Pulmonary artery endothelial cell (primary cell): ENCODE measurements at places on chromosomes 7 and 10. TPM values are rescaled to one million over a fixed set of nuclear protein-coding genes. Genes with fewer than 3 reads are reported as not detected.
A peak's percentile ranks its signal among the peaks of the same experiment; 100 is the strongest.

DNA sequence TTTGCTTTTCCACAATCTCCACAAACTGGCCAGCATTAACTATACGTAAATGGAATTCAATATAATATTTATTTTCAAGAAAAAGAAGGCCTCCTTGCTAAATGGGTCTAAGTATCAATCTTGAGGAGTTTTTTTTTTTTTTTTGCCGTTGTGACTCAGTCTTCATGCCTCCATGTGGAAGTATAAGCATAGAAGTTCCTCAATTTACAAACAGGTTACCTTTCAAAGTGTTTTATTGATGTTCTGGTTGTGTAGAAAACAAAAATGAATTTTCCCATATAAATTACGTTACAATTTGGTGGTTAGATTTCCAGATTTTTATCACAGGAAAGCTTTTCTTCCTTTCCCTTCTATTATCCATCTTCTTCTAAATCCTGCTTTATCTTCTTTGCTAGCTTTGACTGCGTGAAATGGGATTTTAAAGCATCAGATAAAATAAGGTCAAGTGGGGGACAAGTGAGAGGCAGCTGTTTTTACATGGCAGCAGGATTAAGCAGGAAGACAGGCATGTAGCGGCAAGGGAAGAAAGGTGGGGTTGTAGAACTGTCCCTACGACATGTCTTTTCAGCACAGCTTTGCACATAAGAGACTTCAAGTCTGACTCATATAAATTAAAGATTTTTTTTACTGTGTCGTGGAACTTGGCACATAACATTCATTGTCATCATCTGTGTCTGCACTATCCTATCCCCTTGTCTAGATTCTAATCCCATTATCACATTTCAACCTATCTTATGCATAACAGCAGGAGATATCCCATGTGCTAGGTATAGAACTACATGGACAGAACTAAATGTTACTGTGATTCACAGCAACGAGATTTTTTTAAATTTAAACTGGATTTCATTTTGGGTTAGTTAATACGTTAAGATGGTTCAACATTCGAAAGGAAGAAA is 135.3 kb upstream of the FAM3C start:
- DNase-seq = no peak

- no peak for DNase-seq
Measured at GRCh38 chr7:157487046-157487770, 150.4 kb downstream of the DNAJB6 start.

DNA sequence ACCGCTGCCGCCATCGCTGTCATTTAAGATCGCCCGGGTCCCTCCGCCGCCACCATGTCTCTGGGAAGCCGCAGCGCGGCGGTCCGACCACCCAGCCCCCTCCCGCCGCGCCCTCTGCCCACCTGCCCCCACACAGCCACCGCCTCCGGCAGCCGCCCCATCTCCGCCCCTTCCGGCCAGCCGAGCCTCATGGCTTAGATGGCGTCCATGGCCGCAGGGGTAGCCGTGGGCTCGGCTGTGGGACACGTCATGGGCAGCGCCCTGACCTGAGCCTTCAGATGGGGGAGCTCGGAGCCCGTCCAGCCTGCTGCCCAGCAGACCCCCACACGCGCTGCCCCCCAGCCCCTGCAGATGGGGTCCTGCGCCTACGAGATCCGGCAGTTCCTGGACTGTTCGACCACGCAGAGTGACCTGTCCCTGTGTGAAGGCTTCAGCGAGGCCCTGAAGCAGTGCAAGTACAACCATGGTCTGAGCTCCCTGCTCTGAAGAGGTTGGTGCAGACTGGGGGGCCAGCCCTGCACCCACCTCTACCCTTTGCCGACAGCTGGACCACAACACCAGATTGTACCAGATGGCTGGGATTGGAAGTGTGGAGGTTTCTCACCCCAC is 38.0 kb upstream of the TARP start:
- DNase-seq = no peak

DNA sequence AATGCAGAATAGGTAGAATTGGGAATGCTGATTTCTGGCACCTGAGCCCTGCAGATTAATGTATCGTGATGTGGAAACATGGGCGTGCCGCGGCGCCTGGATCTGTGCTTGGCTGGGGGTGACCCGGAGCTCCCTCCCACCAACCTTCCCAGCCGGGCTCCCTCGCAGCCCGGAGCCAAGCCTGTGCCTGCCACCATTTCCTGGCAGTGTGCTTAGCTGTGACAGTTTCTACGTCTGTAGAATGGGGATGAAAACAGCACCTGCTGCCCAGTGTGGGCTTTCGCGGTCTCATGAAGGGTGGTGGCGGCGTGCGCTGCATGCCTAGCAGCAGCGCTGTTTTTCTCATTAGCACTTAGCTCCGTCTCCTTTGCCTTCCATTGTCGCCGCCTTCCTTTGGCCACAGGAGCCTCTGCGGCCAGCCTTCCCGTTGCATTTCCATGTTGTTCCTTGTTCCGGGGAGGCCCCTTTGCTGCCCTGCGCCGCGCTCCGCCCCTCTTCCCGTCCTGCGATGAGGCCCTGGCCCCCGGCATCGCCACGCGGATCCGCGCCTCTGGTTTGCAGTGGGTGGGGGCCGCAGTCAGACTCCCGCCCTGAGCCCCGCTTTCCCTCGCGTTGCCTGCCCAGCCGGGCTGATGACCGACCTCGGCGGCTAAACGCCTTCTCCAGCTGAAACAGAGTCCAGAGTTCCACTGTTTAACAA is 84.2 kb downstream of the CUL1 start:
- no peak for DNase-seq

- DNase-seq = no peak
Measured at GRCh38 chr7:49174396-49174795, 250.0 kb downstream of the CDC14C start.

GRCh38 chr10:123148414-123149161 is 652 bp downstream of the HMX2 start:
- DNase-seq = no peak

- DNase-seq = no peak
Measured at GRCh38 chr10:124579011-124579399, 117.4 kb downstream of the LHPP start.

DNA sequence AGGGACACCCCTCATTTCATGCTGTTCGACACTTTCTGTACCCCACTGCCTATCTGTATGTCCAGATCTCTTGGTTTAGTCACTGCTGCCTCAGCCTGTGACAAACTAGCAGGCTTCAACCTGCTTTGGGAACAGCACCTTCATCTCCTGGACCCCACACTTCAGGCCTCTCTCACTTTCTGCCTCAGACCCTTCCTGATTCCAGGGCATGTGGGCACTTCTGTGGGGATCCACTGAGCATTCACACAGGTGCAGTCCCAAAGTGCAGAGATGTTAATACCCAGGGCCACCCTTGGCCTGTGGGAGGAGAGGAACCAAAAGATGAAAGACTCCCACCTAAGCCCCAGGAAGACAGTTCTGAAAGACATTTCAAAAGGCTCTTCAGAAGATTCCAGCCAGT is 29.4 kb upstream of the C10orf71 start:
- DNase-seq = no peak

- no peak for DNase-seq
Measured at GRCh38 chr7:129772646-129773280, 161.2 kb downstream of the NRF1 start.

- DNase-seq = no peak
Measured at GRCh38 chr10:84156768-84157167, 16.8 kb upstream of the GPR15LG start.

GRCh38 chr7:123649964-123650363 is 5.7 kb upstream of the LMOD2 start:
- no peak for DNase-seq

DNA sequence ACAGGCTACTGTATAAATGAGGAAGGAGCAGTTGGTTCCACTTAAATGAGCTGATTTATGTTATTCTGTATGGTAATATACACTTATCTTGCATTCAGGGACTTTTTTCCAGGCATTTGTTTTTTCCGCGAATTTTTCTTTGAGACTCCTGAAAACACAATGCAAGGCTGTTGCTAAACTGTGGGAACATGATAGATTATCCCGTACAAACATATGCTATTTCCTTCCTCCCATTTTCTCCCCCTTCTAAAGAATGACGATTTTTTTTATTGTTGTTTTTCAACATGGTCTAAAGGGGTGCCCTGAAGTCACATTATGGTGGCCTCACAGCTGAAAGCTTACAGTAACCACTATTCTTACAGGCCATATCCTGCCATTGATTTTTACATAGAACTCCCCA is 523.9 kb upstream of the NRP1 start:
- DNase-seq = peak; percentile 35

GRCh38 chr7:90404777-90405176 is 1.5 kb downstream of the CLDN12 start:
- no peak for DNase-seq

- no peak for DNase-seq
Measured at GRCh38 chr7:30511494-30511893, 6.9 kb upstream of the GGCT start.

- no peak for DNase-seq
Measured at GRCh38 chr10:86795353-86795752, 38.9 kb downstream of the BMPR1A start.

DNA sequence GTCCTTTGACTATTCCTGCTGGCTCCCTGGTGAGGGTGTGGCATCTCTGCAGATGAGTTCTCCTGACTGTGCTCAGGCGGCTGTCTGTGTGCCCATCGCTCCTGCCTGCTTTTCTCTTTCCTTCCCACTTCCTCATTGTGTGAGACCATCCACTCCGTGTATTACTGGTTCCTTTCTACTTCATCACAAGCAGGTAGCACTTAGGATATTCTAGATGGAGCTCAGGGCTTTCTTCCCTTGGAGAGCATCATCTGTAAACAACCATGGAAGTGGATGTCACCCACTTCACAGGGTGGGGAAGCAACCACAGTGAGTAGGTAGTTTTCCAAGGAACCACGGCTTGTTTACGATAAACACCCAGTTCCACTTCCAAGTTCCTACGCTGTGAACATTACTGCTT is 15.7 kb downstream of the DNAJB6 start:
- no peak for DNase-seq

DNA sequence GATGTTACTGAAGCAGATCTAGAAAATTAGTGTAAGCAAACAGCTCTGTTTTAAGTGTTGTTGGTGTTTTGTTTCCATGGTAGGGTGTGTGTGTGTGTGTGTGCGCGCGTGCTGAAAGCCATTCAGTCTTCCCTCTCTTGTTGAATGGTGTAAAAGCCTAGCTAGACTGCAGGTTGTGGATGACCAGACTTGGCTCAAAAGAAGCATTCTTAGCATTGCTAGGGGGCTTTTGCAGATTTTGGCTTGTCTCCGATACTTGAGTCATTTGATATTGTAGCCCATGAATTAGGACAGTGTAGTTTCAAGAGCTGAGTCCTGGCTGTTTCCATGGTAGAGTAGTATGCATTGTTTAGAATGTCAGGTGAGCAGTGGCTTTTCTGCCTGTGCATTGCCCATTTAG is 99.1 kb downstream of the SND1 start:
- DNase-seq = no peak

- no peak for DNase-seq
Measured at GRCh38 chr7:97094284-97094930, 23.1 kb upstream of the SDHAF3 start.

GRCh38 chr10:8013006-8013405 is 41.5 kb upstream of the GATA3 start:
- DNase-seq = no peak

GRCh38 chr10:124734311-124735166 is 9.6 kb downstream of the FAM53B start:
- no peak for DNase-seq

DNA sequence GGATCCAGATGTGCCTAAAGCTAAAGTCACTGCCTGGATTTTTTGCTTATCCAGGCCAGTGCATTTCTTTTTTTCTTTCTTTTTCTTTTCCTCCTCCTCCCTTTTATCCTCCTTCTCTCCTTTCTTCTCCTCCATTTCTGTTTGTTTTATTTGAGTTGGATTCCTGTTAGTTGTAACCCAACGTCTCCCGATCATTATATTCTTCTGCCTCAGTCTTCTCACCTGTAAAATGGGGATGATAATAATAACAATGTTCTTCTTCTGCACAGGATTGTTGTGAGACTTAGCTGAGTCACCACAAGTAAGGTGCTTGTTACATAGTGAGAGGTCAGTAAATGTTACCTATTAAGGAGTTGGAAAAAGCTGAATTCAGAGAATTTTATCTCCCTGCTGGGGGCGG is 13.7 kb upstream of the FFAR4 start:
- DNase-seq = no peak

DNA sequence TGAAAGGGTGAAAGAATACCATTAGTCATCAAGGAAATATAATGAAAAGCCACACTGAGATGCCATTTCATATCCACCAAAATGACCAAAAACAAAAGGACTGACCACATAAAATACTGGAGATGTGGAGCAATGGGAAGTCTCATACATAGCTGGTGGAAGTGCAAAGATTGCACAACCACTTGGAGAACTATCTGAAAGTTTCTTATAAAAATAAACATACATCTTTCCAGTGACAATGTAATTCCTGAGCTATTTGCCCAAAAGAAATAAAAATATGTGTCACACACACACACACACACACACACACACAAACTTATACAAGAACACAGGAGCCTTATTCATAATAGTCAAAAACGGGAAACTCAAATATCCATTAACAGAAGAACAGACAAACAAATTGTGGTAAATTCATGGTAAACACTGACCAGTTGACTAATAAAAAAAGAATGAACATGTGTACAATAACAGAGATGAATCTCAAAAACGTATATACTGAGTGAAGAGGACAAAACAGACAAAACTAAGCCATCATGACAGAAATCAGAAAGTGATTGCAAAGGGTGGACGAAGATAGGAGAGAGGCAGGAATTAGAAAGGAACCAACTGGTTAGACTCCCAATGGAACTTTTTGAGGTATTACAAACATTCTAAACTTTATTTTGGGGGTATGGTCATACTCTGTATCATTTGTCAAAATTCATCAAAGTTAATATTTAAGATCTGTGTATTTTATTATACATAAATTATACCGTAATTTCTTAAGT is 21.5 kb downstream of the WASL start:
- no peak for DNase-seq

DNA sequence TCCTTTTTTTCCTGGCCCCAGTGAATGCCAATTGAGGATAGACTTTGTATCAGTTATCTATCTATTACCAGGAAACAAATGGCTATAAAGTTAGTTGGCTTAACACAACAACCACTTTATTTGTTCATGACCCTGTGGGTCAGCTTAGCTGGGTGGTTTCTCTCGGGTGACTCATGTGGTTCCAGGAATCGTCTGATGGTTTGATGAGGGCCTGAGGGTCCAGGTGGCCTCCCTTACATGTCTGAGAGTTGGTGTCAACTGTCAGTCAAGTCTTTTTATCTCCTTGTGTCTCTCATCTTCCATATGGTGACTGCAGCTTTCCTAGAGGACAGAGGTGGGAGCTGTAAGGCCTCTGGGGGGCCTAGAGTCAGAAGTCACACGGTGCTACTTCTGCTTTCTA is 15.3 kb upstream of the MAPK8 start:
- no peak for DNase-seq

HTR5A gene
- total RNA-seq = not detected in 2 replicates

MACROH2A2 gene
- 0.59 and 1.0 TPM in 2 replicates for total RNA-seq

VPS37D gene
- 2.5 and 4.3 TPM in 2 replicates for total RNA-seq

CTNNA3 gene
- not detected in 2 replicates for total RNA-seq

FRMD4A gene
- 80.0 and 95.3 TPM in 2 replicates for total RNA-seq

GJD4 gene
- total RNA-seq = not detected in 2 replicates

CYP3A5 gene
- total RNA-seq = not detected in 2 replicates

ARHGAP22 gene
- 86.3 and 86.9 TPM in 2 replicates for total RNA-seq

NPSR1 gene
- not detected in 2 replicates for total RNA-seq

RPEL1 gene
- 0.07 and 0.13 TPM in 2 replicates for total RNA-seq

PTER gene
- total RNA-seq = 2.3 and 6.4 TPM in 2 replicates

GIMAP4 gene
- 60.1 and 63.4 TPM in 2 replicates for total RNA-seq

CDC14C gene
- total RNA-seq = not detected in 2 replicates

CHRM2 gene
- total RNA-seq = not detected in 2 replicates

CTTNBP2 gene
- not detected in 2 replicates for total RNA-seq

PRKAR2B gene
- total RNA-seq = 75.2 and 84.7 TPM in 2 replicates

SEC31B gene
- 2.3 and 2.4 TPM in 2 replicates for total RNA-seq

FOXI2 gene
- not detected in 2 replicates for total RNA-seq
